DMS 273 treated with DMSO at 0.1 percent for 48 hours (cell line): ENCODE measurements at places on chromosomes 7 and 10.

DNA sequence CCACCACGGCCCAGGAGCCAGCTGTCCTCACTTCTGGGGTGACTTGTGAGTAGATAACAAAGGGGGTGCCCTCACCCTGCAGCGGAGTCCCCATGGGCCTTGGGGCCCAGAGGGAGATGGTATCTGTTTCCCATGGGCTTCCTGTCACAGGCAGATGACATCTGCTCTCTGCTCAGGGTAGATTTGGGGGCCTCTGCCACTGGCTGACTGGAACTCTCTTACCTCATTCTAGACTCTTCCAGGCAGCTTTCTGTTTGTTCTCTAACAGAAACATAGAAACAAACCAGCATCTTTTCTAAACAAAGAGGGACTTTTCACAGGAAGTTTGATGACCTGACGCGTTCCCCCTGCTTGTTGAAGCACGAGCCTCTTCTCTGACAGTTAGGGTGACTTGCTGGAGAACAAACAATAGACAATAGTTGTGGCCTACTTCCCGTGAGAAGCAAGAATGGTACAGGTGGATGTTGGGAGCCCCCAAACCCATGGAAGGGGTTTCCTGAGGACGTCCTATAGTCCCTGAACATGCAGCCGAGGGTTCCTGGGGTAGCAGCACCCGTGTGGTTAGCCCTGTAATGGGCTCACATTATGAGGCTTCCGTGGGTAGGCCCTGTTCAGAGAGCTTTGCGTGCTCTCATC, 61.6 kb downstream of the GRK5 start:
- no peak for DNase-seq

DNA sequence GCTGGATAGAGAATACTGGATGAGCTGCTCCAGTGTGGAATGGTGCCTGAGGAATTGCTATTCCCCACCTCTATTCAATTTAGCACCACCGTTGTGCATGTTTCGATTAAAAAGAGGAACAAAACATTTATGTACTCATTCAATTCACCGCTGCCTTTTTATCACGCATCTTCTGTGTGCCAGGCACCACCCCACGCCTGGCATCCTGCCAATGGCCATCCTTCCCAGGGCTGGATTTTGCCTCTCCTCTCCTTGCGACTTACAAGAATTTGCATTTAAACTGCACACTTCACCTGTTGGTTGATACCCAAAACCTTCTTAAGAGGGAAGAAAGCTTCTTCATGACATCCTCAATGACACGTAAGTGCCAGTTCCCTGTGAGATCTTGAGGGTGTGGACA, 110.2 kb upstream of the DPP6 start:
- DNase-seq = no peak

DNA sequence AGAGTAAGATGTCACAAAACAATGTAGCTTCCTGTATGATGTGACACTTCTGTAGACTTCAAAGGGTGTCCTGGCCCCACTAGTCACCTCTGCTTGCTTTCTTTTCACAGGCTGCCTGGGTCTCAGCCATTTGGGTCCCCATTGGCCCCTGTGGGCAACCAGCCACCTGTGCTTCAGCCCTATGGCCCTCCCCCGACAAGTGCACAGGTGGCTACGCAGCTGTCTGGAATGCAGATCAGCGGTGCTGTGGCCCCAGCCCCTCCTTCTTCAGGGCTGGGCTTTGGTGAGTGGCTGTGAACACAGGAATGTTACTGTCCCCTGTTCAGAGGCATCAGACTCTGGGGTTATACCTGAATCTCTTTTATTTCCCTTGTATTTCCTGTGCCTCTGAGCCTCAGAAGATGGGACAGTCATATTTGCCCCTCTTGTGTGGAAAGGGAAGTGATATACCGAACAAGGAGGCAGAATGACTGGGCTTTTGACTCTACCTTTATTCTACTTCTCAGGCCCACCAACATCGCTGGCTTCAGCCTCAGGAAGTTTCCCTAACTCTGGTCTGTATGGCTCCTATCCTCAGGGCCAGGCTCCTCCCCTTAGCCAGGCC, 15.4 kb downstream of the SEC24C start:
- no peak for DNase-seq

GRCh38 chr7:24169077-24169624, 114.8 kb upstream of the NPY start:
- DNase-seq = no peak

DNA sequence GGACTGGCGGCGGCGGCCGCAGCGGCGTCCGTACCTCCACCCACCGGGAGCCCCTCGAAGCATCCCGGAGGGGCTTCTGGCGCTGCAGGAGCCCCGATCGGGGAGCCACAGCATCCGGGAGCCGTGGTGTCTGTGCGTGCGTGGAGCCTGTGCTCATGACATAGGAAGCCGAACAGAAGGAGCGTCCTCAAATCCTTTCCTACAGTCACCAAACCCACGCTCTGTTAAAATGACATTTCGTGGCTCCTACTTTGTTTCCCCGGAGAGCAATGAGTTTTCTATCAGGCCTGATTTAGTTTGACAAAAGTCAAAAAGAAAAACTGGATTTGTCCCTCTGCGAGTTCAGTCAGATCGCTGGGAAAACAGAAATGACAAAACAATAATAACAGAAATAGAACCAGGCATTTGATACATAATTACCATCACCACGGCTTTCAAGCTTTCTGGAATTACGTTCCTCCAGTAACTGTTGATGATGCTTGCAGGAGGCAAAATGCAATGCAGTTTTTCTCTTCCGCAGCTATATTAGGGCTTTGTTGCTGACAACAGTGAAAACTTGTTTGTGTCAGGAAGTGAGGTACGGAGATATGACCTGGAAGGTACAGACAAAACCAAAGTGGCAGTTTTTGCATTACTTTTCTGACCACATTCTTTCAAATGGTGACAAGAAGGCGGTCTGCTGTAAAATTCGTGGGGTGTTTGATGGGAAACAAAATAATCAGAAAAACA, 219.3 kb upstream of the MKLN1 start:
- no peak for DNase-seq

GRCh38 chr10:120115959-120116358, 223.4 kb downstream of the SEC23IP start:
- no peak for DNase-seq

- no peak for DNase-seq
Observed at GRCh38 chr10:14579405-14579804, 195.3 kb downstream of the FAM107B start.

DNA sequence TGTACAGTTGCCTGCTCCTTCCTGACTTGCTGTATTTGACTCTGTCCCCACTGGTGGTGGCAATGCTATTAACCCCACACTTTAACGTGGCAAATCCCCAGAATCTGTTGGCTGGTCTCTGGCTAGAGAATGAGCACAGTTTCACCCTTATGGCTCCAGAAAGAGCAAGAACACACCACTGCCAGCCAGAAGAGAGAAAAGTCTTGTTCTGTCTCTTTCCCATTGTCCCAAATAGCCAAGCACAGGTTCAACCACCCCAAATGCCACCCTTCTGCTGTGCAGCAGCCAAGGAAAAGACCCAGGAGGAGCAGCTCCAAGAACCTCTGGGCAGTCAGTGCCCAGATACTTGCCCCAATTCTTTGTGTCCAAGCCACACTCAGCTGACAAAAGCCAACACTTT, 11.3 kb downstream of the SLC16A9 start:
- no peak for DNase-seq

DNA sequence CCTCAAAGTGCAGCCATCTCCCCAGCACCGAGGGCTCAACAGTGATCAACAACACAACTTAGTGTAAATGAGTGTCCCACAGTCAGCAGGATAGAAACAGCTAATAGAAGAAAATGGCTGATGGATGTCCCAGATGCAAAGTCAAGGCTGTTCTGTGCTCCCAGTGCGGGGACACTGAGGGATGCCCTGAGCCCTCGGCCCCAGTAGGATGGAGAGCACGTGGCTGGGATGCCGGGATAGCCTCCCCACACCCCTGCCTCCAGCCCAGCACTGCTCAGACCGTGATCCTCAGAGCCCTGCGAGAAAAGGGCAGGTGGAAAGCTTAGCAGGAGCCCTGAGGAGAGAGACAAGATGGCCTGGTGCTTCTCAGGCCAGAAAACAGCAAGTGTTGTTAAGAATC, 243.9 kb upstream of the TCERG1L start:
- no peak for DNase-seq

GRCh38 chr10:130962240-130963051, 349.1 kb downstream of the TCERG1L start:
- no peak for DNase-seq
